Brain pericyte (primary cell): ENCODE measurements at places on chromosomes 13 and 19.

- no peak for DNase-seq
These were observed 2.2 kb upstream of the GZMM start for GRCh38 chr19:541699-542098.

DNA sequence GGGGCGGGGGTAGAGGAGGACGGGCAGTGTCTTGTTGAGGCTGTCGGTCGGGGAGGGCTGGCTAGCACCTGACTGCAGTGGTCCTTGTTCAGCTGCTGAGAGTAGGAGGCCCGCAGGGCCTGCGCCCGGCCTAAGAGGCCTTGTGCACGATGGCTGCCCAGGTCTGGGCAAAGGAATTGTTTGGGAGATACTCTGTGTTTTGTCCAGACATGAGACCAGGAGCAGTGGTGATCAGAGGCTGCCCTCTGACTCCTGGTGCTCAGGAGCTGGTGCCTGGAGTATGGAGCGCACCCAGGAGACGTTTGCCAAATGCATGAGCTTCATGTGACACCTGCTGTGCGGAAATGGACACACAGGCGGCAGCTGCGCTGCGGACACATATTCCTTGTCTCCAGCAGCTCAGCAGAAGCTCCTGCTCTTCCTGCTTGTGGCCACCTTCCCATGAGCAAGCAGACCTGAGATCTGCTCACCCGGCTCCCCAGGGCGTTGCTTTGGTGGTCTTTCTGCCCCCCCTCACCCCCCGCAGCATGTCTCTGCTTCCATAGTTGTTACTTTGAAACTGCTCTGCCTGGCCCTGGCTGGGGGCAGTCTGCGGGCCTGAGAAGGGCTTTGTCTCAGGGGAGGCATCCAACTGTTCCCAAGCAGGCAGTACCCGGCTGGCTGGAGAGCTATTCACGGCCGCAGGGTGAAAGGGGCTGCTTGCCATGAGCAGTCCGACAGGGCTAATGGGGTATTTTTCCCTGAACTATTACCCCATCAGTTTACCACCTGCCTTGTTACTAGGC is 163.9 kb downstream of the TEX29 start:
- no peak for DNase-seq

DNA sequence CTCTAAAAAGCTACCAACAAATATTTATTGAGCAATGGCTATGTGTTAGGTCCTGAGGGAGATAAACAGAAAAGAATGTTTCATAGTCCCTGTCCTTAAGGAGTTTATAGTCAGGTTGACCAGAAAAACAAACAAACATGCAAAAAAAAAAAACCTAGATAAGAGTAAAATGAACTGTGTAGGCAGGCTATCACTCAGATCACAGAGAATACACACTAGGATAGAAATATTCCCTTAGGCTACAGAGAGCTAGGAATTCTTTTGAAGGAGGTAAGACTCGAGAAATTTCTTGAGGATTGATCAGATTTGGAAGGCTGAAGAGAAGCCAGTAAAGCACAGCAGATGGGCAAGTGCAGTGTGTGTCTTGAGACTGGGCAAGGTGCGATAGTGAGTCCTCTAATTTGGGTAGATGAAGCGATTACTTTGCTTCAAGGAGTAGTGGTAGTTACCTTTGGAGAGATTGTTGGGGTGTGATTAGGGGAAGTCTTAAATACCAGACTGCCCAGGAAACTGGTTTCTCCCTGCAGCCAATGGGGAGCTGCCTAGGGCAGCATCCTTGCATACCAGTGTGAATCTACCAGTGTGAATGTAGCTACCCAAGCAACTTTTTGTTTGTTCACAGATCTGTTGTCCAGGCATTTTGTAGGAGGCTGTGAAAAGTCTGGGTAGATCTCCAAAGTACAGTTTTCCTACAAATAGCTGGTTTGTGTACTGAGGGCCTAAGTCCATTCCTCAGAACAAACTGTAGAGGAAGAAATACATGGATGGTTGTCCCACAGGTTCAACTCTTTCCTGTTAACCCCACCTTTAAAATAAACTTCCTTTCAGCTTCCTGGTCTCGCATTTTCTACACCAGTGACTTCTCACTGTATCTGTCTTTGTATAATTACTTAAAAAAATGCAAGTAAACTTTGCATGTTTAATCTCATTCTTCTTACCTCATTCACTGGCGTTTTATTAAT is 314.1 kb downstream of the KLF5 start:
- DNase-seq, result no peak

DNA sequence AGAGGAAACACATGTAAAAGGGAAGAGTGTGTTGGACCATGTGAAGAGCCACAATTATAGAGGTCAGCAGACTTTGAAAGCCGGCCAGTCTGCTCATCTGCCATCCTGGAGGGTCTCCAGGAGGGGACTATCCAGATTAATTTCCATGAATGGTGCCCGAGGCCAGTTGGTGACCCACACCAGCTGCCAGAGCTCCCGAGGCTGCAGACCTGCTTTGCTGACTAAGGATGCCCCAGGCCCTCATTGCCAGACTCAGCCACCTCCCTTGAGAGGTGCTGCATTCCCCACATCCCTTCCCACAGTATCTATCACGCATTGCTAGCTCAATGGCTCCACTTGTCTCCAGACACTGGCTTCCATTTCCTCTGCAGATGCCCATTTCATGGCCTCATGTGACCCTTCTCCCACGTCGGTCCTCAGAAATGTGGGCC is 110.3 kb downstream of the NALCN start:
- no peak for DNase-seq

GRCh38 chr13:50401049-50401505 is 385.8 kb downstream of the KCNRG start:
- no peak for DNase-seq

GRCh38 chr19:36527341-36527740 is 730 bp downstream of the ZNF260 start:
- DNase-seq, result no peak

DNA sequence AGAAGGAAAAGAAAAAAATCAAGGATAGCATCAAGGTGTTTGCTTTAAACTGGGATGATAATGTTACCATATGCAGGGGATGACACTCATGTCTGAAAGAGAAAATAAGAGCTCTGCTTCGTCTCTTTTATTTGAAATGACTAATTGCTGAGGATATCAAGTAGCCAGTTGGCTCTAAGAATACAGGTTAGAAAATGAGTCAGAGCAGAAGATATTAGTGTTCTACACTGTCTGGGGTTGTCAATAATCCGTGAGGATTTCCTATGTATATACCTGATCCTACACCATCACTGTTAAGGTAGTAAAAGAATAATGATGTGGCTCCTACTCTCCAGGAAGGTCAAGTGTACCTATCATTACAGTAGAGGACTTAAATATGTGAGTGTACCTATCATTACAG is 562.5 kb downstream of the GPC6 start:
- no peak for DNase-seq

- DNase-seq, result no peak
These were observed 21.6 kb downstream of the SLC25A30 start for GRCh38 chr13:45396533-45397095.

DNA sequence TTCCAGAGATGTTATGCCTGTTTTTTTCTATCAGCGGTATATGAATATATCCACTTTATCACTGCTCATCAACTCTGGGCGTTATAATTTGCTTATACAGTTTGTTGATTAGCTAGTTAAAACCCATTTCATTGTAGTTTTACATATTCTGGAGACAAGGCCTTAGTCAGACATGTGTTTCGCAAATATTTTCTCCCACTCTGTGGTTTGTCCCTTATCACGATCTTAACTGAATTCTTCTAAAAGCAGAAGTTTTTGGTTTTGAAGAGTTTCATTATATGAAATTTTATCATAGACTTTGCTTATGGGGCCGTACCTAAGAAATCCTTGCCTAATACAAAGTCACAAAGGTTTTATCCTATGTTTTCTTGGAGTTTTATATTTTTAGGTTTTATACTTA is 84.6 kb downstream of the FRY start:
- no peak for DNase-seq

- no peak for DNase-seq
These were observed 904.8 kb upstream of the PCDH20 start for GRCh38 chr13:62320129-62321108.

GRCh38 chr19:35882114-35882832 is 13.9 kb downstream of the APLP1 start:
- DNase-seq, result no peak

DNA sequence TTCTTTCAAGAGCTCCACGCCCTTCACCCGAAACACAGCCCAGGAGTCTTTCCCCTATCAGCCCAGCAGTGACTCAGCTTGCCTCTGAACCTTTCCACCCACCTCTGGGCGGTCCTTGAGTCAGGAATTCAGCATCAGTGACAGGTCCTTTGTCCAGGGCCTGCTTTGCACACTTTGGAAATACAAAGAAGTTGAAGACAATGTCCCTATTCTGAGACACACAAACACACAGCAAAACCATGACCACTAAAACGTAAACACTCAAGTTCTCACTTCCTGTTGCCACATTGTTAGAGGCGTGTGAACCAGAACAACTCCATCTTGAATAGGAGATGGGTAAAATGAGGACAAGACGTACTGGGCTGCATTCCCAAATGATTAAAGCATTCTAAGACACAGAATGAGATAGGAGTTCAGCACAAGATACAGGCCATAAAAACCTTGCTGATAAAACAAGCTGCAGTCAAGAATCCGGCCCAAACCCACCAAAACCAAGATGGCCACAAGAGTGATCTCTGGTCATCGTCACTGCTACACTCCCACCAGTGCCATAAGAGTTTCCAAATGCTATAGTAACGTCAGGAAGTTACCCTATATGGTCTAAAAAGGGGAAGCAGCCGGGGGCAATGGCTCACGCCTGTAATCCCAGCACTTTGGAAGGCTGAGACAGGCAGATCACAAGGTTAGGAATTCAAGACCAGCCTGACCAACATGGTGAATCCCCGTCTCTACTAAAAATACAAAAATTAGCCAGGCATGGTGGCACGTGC is 49.2 kb upstream of the ATP12A start:
- DNase-seq, result no peak

GRCh38 chr19:33302974-33303790 is 848 bp upstream of the CEBPA start:
- no peak for DNase-seq

GRCh38 chr19:50542943-50543342 is 25.3 kb downstream of the LRRC4B start:
- DNase-seq, result no peak

DNA sequence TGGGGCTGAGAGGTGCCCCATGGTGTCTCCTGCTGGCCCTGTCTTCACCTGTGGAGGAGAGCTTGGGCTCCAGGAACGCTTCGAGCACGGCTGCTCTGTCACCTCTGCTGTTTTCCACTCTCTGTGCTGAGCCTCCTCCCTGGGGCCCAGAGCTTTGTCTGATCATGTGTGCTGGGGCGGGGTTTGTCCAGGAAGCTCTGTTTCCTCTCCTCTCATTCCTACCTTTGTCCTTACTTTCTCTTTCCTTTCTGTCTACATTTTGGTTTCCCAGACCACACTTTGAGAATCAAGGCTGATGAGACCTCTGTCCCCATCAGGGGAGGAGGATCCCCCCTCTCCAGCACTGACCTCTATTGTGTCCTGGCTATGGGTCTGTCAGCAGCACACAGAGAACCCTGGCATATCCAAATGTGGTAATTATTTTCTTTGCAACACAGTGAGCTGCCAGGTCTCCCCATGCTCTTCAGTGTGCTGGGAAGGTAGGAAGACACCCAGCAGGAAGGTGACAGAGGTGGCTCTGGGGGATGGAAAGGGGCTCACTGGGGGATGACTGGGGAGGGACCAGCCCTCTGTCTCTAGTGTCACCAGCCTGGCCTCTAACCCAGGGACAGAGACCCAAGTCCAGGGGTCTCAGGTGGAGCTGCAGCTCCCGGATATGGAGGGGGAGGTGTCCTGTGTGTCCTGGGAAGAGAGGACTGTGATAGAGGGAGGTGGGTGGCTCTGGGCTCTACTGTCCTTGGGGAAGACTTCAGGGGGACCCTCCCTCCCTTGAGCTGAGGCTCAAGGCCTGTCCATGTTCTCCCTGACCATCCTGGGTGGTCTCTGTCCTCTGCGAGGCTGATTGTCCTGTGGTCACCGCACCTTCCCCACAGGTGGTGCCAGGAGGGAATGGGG is at the start of gene CEACAM1:
Gene CEACAM1, minus strand, starts transcription at position 128 of the 894 bp plus-strand sequence. Its CDS starts 107 bp downstream, at position 21.
- DNase-seq, result no peak

DNA sequence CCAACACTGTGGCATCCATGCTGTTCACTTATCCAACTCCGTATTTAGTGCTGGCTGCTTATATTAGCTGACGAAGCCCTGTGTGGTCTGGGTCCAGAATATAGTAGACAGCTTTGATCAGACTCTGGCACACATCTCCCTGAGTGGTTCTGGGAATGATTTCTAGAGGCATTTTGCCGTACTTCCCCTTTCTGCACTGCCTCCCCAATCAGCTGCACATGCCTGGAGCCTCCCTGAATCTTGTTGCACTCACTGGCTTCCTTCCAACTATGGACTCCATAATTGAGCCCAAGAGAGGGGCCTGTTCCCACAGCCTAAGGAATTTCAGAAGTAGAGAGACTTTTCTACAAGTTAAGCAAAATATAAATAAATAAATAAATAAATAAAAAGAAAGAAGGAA is 30.4 kb upstream of the PCDH8 start:
- DNase-seq, result no peak

DNA sequence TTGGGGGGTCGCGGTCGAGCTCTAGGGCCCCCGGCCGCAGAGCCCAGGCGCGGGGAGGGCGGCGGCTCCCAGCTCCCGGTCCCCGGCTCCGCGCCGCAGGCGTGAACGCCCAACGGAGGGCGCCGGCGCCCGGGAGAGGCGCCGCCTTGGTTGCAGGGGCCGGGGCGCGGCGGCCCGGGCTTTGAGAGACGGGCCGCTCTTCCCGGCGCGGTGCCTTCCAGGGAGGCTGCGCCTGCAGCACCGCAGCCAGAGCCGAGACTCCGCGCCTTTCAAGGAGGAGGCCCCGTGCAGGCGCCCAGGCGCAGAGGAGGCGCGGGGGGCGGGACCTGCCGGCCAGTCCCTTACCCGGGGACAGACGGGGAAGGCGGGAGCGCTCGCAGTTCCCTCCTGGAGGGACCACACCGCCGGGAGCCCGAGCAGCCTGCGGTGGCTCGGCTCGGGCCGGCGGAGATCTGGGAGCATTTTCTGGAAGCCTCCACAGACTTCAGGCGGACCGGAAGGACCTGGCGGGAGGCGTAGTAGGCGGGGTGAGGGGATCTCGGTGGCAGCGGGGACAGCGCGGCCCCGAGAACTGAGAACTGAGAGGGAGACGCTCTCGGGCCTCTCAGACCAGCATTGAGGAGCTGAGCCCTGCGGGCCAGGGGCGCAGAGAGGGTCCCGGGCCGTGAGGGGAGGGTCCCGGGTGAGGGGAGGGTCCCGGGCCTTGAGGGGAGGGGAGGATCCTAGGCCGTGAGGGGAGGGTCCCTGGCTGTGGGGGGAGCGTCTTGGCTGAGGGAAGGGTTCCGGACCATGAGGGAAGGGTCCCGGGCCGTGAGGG is 25.5 kb upstream of the MCF2L start:
- DNase-seq, result no peak

GRCh38 chr13:106373989-106374572 is 161.4 kb downstream of the EFNB2 start:
- DNase-seq, result no peak

GRCh38 chr19:51593138-51593890 is 22.2 kb downstream of the ZNF175 start:
- DNase-seq, result no peak

DNA sequence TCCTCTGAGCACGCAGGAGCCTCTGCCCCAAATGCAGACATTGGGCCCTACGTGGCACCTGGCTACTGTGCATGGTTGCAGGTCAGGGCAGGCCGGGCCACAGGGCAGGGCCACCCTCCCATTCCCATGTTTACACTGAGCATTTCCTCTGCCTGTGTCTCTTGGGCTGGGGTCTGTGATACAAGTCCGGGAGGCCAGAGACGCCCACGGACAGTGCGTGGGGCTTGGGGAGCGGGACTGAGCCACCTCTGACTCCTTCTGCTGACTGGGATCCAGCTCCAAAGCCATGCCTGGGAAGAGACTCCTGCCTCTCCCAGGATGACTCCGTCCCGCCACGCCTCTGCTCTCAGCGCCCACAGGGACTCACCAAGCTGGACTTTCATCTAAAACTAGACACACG is 18.8 kb downstream of the GAS6 start:
- DNase-seq, result no peak
